ENCODE measurements at places on chromosomes 7 and 10.

DNA sequence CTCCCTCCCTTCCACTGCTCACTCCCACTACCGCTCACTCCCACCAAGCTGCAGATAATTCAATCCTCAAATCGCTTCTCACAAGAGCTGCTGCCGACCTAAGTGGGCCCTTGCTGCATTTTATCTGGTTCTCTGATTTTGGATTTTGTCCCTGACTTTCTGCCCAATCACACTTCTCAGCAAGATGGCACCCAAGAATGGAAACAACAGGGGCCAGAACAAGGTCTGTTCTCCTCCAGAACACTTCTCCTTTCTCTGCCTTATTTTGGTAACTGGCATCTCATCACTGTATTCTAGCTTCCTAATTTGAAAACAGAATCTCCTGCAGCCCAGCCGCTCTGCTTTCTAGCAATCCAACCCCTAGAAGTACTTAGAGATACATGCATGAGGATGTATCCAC is 172.8 kb downstream of the GRID1 start:
- no peak for DNase-seq

- DNase-seq = no peak
Measured at GRCh38 chr7:156927571-156928405, 21.7 kb upstream of the NOM1 start.

GRCh38 chr7:37289367-37289766 is 159.3 kb downstream of the ELMO1 start:
- DNase-seq = no peak

DNA sequence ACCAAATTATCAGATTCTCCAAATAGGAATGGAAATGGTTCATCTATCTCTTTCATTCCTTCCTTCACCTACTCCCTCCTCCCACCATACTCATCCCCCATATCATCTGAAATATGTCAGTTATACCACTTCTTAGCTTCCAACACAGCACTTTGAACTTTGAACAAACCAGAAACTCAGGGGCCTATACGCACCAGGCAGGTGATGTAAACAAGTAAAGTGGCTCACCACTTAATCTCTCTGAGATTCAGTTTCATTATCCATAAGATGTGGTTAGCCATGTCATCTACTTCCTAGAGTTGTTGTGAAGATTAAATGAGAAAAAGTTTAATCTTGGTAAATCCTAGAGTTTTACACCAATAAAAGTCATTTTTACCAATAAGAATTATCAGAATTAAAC is 65.9 kb upstream of the LRRN3 start:
- DNase-seq = no peak

- DNase-seq = no peak
Measured at GRCh38 chr10:72665925-72666324, 26.0 kb upstream of the MCU start.

- no peak for DNase-seq
Measured at GRCh38 chr10:115624448-115624847, 531.3 kb downstream of the ATRNL1 start.

GRCh38 chr10:121237718-121238117 is 360.5 kb downstream of the FGFR2 start:
- no peak for DNase-seq

- no peak for DNase-seq
Measured at GRCh38 chr7:151197932-151198331, 10.9 kb upstream of the ASB10 start.

DNA sequence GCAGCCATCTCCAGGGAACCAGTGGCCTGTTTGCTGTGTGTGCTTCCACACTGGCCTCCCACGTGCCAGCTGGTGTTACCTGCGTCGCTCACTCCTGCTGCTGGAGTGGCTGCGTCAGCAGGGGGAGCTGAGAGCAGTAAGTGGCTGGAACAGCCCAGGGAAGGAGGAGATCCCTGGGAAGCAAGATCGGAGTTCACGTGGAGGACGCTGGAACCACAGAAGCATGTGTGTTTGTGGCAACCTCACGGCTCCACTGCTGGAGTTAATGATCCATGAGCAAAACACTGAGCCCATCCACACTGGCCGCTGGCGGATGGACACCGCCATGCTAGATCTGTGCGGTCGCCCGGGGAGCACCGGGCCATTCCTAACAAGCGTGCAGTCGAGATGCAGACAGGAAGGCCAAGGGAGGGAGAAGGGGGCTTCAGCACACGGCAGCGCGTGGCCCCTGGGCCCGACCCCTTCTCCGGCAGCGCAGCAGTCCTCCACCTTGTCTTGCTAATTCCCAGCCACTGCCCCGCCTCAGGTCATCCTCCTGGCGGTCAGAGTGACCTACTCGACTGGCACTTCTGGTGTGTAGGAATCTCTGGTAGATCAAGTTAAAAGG is 68.5 kb upstream of the EEPD1 start:
- DNase-seq = no peak

DNA sequence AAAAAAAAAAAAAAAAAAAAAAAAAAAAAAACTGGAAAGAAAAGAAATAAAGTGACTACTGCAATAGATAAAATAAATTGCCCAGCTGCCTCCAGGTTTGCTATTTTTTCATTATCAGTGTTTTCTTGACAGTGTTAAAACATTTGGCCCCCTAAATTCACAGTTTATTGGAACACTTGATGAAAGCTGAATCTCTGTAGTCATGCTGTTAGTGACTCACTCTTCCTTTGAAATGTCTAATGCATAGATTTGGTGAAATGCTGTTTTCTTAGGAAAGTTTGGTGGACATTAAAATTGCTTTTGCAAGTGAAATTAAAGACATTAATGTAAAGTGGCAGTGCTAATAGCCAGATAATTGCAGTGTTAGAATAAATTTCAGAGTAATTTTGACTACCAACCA is 785.2 kb downstream of the NRG3 start:
- DNase-seq = no peak

GRCh38 chr7:77258593-77258992 is 59.0 kb upstream of the FGL2 start:
- DNase-seq = no peak

DNA sequence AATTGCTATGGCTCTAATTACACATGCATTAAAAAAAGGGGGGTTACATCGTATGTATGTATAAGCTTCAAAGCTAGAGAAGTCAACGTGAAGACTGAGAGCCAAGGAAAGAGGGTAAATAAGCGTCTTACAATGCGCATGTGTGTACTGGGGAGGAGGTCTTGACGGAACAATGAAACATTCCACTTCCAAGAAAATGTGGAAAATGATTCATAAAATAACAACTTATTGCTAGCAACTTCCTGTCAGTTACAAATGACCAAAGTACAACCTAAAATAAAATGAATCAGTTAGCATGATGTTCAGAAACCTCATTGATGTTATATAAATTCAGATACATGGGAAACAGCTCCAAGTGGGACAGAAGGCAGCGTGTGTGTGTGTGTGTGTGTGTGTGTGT is 104.1 kb upstream of the RHEB start:
- DNase-seq = no peak

GRCh38 chr7:26348234-26348851 is 56.7 kb downstream of the SNX10 start:
- DNase-seq = no peak

DNA sequence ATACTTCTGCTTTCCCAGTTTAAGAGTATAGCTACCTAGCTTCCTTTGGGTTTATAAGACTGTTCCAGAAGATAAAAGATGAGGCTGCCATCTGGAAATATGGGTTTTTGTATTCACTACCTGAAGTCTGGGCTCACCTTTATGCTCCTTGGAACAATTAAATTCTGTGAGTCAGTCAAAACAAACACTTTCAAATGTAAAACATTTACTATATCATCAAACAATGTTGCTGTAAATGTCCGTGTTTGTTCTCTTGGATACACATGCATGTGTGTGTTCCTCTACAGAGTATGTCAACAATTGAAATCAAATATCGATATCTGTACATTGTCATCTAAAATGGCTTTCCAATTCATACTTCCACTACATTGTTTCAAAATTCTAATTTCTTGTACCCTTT is 525.6 kb downstream of the MDFIC start:
- no peak for DNase-seq

GRCh38 chr10:125079091-125079600 is 81.2 kb downstream of the CTBP2 start:
- no peak for DNase-seq

DNA sequence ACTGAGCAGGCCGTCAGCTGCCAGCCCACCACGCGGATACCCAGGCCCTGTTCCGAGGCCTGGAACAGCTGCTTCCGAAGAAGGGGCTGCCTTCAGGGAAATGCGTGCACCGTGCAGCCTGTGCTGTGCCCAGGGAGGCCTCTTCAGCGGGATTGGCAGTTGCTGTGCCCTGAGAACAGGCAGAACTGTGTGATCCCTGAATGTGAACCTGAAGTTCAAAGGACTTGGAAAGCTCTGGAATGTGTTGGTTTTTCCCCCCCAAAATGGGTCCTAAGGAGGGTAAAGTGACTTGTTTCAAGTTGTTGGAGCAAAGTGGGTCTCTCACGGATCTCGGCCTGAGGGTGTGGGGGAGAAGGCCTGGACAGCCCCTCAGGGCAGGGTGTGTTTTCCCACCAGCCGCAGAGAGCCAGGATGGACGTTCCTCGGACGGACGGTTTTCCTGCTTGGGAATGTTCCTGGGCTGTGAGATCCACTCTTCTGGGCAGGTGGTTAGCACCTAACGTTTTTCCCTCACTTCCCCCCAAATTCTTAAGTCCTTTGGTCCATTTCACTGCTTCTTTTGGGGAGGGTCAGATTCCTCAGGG is 2.1 kb downstream of the SPRN start:
- DNase-seq = no peak

GRCh38 chr7:92797693-92798092 is 38.7 kb downstream of the CDK6 start:
- DNase-seq = no peak

GRCh38 chr7:27066148-27066547 is 29.7 kb downstream of the HOXA1 start:
- no peak for DNase-seq

- no peak for DNase-seq
Measured at GRCh38 chr10:103154521-103155299, 38.4 kb downstream of the NT5C2 start.

- DNase-seq = no peak
Measured at GRCh38 chr7:18874880-18875279, 242.6 kb downstream of the TWIST1 start.

- no peak for DNase-seq
Measured at GRCh38 chr7:25384788-25385505, 156.7 kb upstream of the NPVF start.

GRCh38 chr10:51384971-51385370 is 310.7 kb downstream of the PRKG1 start:
- no peak for DNase-seq

DNA sequence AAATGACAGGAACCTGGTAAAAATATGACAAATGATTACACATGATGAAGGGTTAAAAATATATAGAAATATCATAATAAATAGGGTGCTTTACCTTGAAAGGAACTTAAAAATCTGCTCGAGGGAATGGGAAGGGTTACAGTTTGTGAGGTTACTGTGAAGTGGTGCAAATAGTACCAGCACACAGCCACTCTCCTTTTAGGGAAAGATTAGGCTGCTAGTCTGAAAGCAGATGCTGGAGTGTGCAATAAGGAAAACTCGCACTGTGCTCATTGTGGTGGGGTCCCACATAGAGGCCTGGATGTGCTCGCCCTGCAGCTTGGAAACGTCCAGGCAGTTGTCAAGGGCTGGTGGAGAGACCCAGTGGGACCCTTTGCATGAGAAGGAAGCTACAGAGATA is 145.9 kb upstream of the TBX20 start:
- no peak for DNase-seq

DNA sequence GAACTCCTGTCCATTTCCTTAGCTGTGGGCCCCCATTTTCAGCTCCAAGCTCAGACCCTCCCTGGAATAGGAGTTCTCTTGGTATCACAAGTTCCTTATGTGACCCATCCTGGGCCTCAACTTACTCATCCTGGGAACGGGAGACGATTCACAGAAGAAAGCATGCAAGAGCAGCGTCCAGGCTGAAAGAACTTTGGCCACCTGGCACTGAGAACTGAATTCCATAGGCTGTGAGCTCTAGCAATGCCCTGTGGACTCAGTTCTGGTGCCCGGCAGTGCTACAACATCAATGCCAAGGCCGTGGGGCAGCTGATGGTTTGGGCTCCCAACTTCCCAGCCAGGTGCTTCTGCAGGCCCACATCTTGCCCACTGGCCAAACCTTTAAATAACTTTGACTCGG is 3.9 kb upstream of the CUEDC2 start:
- no peak for DNase-seq

DNA sequence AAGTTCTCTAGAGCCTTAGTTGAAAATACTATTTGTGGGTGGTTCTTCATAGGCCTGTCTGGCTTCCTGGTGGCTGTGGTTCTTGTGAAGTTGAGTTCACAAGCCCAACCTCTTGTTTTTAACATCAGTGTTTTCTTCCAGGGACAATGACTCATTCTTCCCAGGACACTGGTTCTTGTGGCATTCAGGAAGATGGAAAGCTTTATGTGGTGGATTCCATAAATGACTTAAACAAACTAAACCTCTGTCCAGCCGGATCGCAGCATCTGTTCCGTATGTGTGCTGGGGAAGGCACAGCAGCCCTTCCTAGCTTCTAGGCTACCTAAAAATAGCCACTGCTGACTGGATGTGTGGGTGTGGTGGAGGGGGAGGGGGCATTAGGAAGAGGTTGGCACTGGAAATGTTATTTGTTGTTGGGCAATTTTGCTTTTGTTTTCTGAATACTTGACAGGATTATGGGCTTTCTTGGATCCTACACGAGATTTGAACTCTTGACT is 3.9 kb downstream of the LSMEM1 start:
- DNase-seq = no peak

DNA sequence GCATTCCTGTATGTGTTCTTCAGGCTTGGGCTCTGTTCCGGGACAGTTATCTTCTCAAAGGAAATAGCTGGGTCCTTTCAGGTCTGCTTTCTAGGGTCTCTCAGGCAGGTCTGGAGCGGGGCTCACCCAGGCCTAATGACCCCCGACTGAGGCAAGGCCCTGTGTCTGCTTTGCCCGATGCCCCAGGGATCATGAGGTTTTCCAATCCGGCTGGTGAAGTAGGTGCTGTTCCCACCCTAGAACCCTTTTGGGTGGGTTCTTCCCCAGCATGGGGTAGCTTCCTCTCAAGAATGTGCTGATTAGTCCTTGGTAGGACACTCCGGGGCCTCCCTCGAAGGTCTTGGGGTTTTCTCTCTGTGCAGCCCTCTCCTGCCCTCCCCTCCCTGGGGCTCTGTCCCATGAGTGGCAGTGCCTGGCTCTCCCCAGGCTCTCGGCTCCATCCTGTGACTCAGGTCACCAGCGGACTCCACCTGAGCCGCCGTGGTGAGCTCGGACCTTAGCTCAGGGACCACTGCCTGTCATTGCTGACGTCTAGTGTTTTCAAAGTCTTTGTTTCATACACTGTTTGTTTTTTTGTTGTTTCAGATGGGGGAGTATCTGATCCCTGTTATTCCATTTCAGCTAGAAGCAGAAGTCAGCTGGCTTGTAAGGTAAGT is 71.0 kb upstream of the NKX6-2 start:
- DNase-seq = no peak

GRCh38 chr10:61841338-61841875 is 60.1 kb upstream of the ARID5B start:
- no peak for DNase-seq
